Left renal cortex interstitium (tissue), 4 donors: ENCODE measurements at places on chromosomes 6 and 20. TPM values are rescaled to one million over a fixed set of nuclear protein-coding genes. Genes with fewer than 3 reads are reported as not detected.

DNA sequence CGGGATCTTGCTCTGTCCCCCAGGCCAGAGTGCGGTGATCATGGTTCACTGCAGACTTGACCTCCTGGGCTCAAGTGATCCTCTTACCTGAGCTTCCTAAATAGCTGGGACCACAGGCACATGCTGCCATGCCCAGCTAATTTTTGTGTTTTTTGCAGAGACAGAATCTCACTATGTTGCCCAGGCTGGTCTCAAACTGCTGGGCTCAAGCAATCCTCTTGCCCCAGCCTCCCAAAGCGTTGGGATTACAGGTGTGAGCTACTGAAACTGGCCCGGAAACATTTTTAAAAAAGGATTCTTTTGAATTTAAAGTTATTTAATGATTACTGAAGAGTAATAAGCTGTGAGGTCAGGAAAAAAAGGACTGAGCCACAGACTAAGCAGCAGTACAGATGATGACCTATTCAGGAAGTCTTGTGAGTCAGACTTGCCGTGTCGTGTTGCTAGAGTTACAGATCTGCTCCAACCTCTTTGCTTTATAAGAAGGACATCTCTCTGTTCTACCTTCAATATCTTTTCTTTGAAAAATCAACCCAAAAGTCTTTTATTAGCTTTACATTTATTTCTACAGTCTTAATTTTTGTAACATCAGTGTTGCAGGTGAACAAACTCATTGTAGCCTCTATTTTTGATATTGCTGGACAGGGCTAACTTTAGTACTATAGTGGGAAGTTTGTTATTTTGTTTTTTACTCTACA, 108.7 kb downstream of the NCOA3 start:
- DNase-seq = no peak

- peak; percentile 30 for DNase-seq
Observed at GRCh38 chr6:6057442-6058053, 50.8 kb upstream of the NRN1 start.

DNA sequence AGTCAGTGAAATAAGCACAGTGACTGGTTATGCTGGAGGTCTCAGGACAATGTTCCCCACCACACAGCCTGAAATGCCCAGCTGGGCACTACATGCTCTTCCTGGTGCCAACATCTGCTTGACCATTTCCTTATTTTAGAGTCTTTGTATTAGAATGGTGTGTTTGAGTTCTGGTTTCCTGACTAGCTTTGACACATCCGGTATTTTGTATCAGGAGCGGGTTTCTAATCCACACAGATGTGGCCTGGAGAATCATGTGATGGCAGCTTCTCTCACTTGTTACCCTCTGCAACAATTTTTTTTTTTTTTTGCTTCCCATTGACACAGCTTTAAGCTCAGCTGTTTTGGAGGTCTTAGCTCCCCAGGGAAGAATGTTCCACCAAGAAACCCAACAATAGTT, 164.5 kb upstream of the CST7 start:
- no peak for DNase-seq

- no peak for DNase-seq
Observed at GRCh38 chr20:40865095-40865494, 163.5 kb upstream of the TOP1 start.

- no peak for DNase-seq
Observed at GRCh38 chr6:10262505-10262904, 152.4 kb downstream of the TFAP2A start.

- DNase-seq = no peak
Observed at GRCh38 chr20:62428396-62429295, 1.3 kb upstream of the RBBP8NL start.

GRCh38 chr6:33061987-33062386, 11.5 kb downstream of the HLA-DPA1 start:
- DNase-seq = no peak

DNA sequence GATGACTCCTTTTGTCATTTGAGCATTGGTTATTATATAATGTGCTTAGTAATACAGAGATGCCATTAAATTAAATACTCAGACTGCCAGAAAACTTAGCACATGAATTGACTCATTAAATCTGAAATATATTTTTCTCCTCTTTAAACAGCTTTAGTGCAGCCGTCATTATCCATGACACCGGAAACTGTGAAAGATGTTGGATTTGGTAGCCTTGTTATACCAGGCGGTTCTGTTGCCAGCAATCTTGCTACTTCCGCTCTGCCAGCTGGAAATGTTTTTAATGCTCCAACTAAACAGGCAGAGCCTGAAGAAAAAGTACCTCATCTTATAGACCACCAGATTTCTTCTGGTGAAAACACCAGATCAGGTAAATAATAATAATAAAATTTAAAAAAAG, 97.6 kb downstream of the SCAF8 start:
- DNase-seq = no peak

DNA sequence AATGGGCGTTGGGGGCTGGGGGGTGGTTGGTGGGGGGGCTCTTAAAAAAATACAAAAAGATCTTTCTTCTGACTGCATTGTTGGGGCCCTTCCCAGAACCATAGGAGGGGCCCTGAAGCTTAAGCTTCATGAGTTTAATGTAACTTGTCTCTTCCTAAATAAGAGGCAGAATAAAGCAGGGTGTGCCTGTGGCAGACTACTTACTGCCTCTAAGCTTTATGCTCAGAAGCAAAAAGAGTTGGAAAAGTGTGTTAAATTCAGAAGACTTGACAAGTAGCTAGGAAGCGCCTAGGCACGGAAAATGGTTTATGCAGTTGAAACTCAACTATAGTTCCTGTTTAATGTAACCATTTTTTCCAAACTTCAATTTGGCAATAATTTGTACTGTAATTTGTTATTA, 44.5 kb downstream of the TIAM2 start:
- DNase-seq = no peak

- DNase-seq = no peak
Observed at GRCh38 chr6:2745246-2745645, 5.5 kb downstream of the MYLK4 start.

DNA sequence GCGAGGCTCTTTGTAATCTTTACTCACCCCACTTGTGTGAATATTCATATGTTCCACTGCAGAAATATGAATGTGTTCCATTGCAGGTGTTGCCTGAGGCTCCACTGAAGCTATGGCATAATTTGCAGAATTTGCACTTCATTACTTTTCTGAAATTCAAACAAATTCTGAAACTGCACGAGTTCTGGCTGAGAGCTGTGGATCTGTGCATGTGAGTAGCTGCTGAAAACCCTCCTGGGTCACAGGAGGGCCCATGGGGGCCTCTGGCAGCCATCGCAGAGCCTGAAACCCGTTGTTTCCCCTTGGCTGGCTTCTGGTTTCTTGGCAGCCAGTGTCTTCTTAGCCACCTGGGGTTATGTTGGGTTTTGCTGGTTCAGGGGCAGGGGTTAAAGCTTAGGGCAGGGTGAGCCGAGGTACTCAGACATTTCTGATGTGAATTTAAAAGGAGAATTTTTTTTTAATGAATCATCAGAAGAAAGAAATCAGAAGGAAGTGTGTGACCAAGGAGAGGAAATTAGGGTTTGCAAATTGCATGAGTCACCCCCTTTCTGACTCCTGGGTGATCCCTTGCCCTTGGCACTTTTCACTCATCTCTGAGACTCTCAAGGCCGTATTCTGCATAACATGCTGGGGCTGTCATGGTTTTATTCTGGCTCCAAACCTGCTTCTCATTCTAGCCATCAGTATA, 40.6 kb downstream of the TOX2 start:
- DNase-seq = no peak

GRCh38 chr6:32108727-32109113, 418 bp downstream of the TNXB start:
- no peak for DNase-seq

- no peak for DNase-seq
Observed at GRCh38 chr20:61117725-61118124, 134.3 kb upstream of the CDH4 start.

DNA sequence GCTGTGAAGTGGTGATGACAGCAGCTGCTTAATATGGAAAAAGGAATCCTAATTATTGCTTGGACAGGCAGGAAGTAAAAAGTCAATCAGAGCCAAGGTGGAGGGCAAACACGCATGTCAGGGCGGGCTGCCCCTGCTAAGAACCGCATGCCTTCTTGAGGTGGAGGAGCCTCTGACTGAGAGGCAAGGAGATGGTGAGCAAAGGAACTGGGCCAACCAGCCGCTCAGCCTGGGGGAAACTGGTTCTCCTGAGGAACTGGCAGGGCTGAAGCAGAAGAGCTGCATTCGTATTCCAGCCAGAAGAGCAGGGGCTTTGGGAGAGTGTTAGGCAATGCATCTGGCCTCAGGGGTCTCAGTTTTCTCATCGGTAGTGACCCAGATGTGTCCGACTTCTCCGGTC, 13.1 kb upstream of the MLN start:
- DNase-seq = no peak

DNA sequence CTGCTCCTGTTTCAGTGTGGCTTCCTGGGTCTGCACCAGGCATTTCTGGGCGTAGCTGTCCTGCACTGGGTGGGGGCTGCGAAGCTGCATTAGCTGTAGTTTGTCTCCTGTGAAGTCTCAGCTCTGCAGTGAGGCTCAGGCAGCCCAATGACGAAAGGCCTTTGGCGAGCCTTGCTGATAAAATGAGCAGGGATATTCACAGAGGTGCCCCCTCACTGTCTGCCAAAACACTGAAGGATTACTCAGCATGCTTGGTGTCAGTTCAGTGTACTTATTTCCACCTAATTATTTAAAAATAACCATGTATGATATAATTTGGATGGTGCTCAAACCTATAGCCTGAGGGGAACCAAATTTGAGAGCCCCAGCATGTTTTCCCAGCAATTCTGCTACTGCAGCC, 73.5 kb downstream of the ECT2L start:
- no peak for DNase-seq

DNA sequence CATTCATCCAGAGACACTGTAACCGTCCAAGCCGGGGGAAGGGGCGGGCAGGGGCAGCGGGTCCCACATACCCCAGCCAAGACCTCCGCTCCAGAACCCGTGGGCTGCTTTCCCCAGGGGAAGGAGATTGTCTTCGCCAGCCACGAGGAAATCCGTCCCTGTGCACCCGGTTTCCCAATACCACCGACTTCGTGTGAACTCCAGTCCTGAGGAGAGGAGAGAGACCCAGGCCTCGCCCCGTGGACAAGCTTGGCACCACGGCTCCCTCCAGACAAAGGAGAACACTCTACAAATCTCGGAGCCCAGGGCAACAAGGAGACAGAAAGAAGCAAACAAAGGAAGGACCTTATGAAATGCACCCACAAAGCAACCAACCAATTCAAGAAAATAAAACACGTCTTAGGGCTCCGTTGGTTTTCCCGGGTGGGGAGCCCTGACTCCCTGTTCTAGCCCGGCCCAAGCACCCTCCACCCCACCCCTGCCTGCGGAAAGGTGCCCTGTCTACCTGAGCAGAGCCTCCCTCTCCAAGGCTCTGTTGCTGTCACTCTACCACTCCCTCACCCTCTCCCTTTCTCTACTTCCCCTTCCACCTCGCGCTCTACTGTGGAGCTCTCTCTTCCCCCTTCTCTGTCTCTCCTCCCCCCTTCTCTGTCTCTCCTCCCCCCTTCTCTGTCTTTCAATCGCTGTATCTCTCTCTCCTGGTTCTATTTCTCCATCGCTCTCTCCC, 1382.8 kb upstream of the DEFB115 start:
- DNase-seq = no peak

GRCh38 chr6:54072635-54073313, 38.5 kb upstream of the MLIP start:
- DNase-seq = no peak

DNA sequence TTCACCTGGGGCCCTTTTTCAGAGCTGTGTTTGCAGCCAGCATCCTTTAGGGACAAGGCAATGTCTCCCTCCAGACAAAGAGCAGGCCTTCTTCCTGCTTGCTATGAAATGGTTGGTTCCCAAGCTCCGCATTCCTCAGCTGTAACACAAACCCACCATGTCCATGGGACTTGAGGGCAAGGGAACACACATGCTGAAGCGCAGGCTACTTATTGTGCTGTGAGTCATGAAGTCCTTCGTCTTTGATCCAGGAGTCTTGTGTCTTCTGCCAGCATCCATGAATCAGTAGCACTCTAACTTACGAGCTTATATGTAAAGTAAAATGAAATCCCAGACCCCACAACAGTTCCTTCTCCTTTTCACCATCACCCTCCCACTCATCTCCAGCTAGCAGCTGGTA, 59.0 kb downstream of the ANKRD60 start:
- no peak for DNase-seq

GRCh38 chr20:20711413-20711812, 1.0 kb downstream of the RALGAPA2 start:
- no peak for DNase-seq

- no peak for DNase-seq
Observed at GRCh38 chr6:113112086-113112485, 745.1 kb upstream of the MARCKS start.

GRCh38 chr6:136508725-136509392, 41.4 kb downstream of the MAP7 start:
- DNase-seq = no peak

DNA sequence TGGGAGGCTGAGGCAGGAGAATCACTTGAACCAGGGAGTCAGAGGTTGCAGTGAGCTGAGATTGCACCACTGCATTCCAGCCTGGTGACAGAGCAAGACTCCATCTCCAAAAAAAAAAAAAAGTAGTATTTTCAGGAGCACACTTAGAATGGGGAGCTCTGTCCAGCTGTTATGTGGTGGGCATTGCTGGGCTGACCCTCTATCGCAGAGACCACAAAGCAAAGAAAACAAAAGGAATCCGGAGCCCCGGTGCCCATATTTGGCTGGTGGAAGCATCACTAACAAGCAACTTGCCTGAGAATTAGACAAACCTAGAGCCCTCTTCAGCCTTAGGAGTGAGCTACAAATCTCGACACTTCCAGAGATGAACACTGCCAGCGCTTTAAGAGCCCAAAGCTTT, 137.3 kb upstream of the GPR6 start:
- no peak for DNase-seq

- no peak for DNase-seq
Observed at GRCh38 chr6:158631678-158632537, 12.6 kb downstream of the DYNLT1 start.

- DNase-seq = no peak
Observed at GRCh38 chr20:63829945-63830835, 874 bp downstream of the ZBTB46 start.

GRCh38 chr20:57701090-57701489, 8.7 kb downstream of the PMEPA1 start:
- no peak for DNase-seq

DNA sequence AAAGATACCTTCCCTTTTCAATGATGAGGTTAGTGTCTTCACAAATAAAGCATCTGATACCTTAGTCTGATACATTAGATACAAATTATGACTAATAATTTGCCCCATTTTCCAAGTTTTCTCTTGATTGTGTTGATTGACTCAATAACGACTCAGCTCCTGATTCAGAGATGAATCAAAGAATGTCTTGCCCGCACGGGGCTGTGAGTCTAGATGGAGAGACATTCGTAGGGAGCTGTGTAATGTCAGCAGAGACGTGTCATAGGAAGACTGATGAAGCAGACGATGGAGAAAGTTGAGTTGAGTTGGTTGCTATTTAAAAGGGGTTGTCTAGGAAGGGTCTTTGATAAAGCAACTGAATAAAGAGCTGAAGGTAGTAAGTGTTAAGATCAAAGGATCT, 78.2 kb downstream of the TSHZ2 start:
- no peak for DNase-seq

GRCh38 chr6:116374586-116374985, 3.8 kb downstream of the DSE start:
- no peak for DNase-seq

Gene PGC
- not detected for polyA plus RNA-seq

Gene PTCRA
- polyA plus RNA-seq = 0.32 TPM

Gene CEP162
- polyA plus RNA-seq = 15.9 TPM

Gene FERMT1
- polyA plus RNA-seq = 4.5 TPM

Gene DEFB121
- polyA plus RNA-seq = not detected

Gene EDEM2
- 17.1 TPM for polyA plus RNA-seq

Gene SAMD10
- polyA plus RNA-seq = 6.8 TPM

Gene GABRR1
- polyA plus RNA-seq = 1.6 TPM

Gene SLC22A16
- 0.27 TPM for polyA plus RNA-seq

Gene MCCD1
- 24.2 TPM for polyA plus RNA-seq

Gene DSP
- 62.6 TPM for polyA plus RNA-seq

Gene HAO1
- polyA plus RNA-seq = not detected

Gene RAET1G
- 0.90 TPM for polyA plus RNA-seq
